ENCODE measurements at places on chromosomes 5 and 9. TPM values are rescaled to one million over a fixed set of nuclear protein-coding genes. Genes with fewer than 3 reads are reported as not detected.

Gene SIT1
- not detected for total RNA-seq

Gene CAAP1
- 11.3 TPM for total RNA-seq

Gene GRIN3A
- total RNA-seq: not detected

Gene FGD3
- total RNA-seq: not detected
